ENCODE measurements at places on chromosomes 7 and 10. TPM values are rescaled to one million over a fixed set of nuclear protein-coding genes. Genes with fewer than 3 reads are reported as not detected.

SLC18A2 gene
- not detected for total RNA-seq

PLAU gene
- 115 TPM for total RNA-seq

CRHR2 gene
- total RNA-seq, result not detected

GRID2IP gene
- total RNA-seq, result not detected

DNA sequence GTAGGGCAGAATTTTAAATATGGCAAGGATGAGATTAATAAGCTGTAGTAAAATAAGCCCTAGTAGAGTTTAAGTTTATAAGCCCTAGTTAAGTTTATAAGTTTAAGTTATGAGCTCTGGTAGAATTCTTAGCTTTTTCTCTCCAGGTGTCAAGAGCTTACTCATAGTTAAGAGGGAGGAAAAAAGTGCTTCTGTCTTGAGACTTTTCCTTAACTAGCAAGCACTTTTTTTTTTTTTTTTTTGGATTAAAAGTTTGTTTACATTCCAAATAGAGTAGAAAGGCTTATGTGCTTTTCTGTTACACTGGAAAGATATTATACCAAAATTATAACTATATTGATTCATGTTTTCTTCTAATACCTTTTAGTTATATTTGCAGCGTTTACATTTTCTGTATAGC is 25.5 kb upstream of the MPP7 start:
- no peaks in the 10 kb centered on the region for H3K36me3 ChIP-seq
- no peak overlapping the region for H3K4me3 ChIP-seq
- no peak overlapping the region for H3K27ac ChIP-seq

DNA sequence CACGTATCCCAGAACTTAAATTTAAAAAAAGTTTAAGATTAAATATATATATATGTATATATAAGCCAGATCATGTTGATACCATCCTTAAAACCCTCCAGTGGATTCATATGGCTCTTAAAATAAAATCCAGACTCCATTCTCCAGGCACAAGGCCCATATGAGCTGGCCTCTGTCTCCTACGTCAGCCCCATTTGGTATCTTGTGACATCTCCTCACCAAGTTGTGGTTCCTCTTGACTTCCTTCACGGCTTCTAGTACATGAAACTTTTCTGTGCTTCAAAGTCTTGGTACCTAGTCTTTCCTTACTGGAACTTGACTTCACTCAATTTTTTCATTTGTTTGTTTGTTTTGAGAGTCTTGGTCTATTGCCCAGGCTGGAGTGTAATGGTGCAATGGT is 61.3 kb downstream of the PRLHR start:
- no peak overlapping the region for H3K27ac ChIP-seq
- no peaks in the 10 kb centered on the region for H3K36me3 ChIP-seq
- no peak for DNase-seq
- H3K27me3 ChIP-seq, result no peaks in the 10 kb centered on the region
- H3K4me1 ChIP-seq, result no peaks in the 10 kb centered on the region
- no peak overlapping the region for H3K4me3 ChIP-seq

- H3K4me1 ChIP-seq, result no peaks in the 10 kb centered on the region
- no peak for DNase-seq
- no peak overlapping the region for H3K27ac ChIP-seq
- H3K4me3 ChIP-seq, result no peak overlapping the region
- no peaks in the 10 kb centered on the region for H3K27me3 ChIP-seq
- H3K36me3 ChIP-seq, result no peaks in the 10 kb centered on the region
Observed at GRCh38 chr10:73979141-73979808, 18.6 kb upstream of the VCL start.

GRCh38 chr7:75920431-75921161 is 5.6 kb downstream of the POR start:
- no peak for DNase-seq
- no peaks in the 10 kb centered on the region for H3K27me3 ChIP-seq
- no peak overlapping the region for H3K27ac ChIP-seq
- H3K4me1 ChIP-seq, result no peaks in the 10 kb centered on the region
- H3K36me3 ChIP-seq, result 0 out of 2 replicates have a peak, but pooled peaks cover 3% of the 10 kb centered on the region

- H3K27ac ChIP-seq, result no peak overlapping the region
- DNase-seq, result no peak
- H3K4me1 ChIP-seq, result no peaks in the 10 kb centered on the region
- H3K27me3 ChIP-seq, result no peaks in the 10 kb centered on the region
- no peak overlapping the region for H3K4me3 ChIP-seq
- peaks cover 5% of the 10 kb centered on the region for H3K36me3 ChIP-seq
Observed at GRCh38 chr7:105887569-105888189, 11.3 kb upstream of the ATXN7L1 start.

GRCh38 chr10:92076722-92077121 is 153.2 kb downstream of the BTAF1 start:
- no peak for DNase-seq
- no peaks in the 10 kb centered on the region for H3K27me3 ChIP-seq
- no peak overlapping the region for H3K4me3 ChIP-seq
- peaks cover 2% of the 10 kb centered on the region for H3K4me1 ChIP-seq

GRCh38 chr7:1081931-1082401 is 5.9 kb upstream of the GPER1 start:
- DNase-seq, result peak; percentile 89
- no peak overlapping the region for H3K4me3 ChIP-seq
- H3K4me1 ChIP-seq, result peaks cover 12% of the 10 kb centered on the region
- no peaks in the 10 kb centered on the region for H3K36me3 ChIP-seq

- peaks cover 19% of the 10 kb centered on the region for H3K4me1 ChIP-seq
- no peak overlapping the region for H3K27ac ChIP-seq
- no peaks in the 10 kb centered on the region for H3K27me3 ChIP-seq
Observed at GRCh38 chr7:2014391-2015241, 218.1 kb downstream of the MAD1L1 start.

DNA sequence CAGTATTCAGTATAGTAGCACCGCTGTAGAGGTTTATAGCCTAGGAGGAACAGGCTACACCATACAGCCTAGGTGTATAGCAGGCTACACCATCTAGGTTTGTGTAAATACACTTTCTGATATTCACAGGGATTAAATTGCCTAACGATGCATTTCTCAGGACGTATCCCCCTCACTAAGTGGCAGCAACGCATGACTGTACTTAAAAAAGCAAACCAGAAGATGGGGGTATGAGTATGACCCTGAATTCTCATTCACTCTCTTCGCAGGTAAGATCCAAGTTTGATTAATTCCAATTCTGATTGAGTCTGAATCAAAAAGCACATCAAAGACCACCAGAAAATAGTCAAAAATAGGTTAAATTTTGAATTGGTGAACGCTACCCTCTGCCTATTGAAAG is 972 bp downstream of the ORC5 start:
- peak overlapping the region; percentile 65 for H3K4me3 ChIP-seq
- no peak for DNase-seq
- no peak overlapping the region for H3K27ac ChIP-seq
- H3K4me1 ChIP-seq, result peaks cover 2% of the 10 kb centered on the region

DNA sequence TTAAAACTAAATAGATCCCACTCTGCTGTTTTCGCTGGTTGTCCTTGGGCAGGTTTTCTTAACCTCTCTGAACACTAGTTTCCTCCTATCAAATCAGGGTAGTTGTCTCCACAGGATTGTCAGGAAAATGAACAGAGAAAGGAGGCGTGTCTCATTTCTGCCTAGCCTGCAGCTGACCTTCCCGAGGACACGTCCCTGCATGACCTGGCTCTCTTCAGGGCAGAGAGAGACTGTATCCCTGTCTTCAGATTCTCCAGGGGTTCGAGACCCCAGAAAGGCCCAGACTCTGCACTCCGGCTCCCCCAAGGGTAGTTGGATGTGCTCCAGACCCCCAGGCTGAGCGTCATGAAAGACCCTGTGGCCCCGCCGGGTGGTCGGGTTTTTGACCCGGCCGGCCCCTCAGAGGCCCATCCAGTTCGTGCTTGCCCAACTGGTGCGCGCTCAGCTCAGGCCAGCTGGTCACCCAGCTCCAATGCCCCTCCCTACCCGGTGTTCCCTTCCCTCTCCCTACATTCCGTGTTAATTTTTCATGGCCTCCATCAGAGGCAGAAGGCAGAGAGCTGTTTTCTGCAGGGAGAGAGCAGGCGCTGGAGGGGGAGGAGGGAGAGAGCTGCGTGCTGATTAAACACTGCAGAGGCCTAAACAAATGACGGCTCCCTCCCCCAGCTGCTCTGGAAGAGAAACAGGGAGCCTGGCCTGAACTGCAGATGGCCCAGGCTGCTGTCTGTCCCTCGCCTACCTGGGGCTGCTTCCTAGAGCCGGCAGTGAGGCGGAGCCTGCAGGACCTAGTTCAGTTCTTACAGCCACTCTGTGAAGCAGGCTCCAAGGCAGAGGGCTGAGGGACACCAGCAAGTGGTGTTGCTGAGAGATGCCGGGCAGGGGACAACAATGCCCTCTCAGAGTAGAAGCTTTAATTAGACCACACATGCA is 86.2 kb upstream of the PPIF start:
- peak; percentile 80 for DNase-seq
- no peak overlapping the region for H3K4me3 ChIP-seq
- H3K27me3 ChIP-seq, result no peaks in the 10 kb centered on the region
- peaks cover 20% of the 10 kb centered on the region for H3K36me3 ChIP-seq
- H3K27ac ChIP-seq, result peak overlapping the region; percentile 60

DNA sequence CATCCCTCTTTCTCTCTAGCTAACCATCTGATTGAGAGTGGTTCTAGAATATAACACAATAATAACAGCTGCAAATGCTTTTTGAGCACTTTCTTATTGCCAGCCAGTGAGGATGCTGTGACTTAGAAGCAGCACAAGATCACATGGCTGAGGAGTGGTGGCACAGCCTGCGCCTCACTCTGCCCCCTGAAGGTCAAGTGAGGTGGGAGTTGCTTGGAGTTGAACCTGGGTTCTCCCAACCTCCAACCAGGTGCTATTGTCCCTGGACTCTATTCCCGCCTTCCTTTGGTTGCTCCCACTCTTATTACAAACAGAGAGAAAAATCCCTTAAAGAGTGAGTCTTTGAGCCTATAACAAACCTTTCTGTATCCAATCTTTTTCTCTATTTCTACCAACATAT is 280.3 kb upstream of the PODXL start:
- H3K4me3 ChIP-seq, result no peak overlapping the region
- no peaks in the 10 kb centered on the region for H3K4me1 ChIP-seq
- no peak overlapping the region for H3K27ac ChIP-seq

GRCh38 chr7:108094933-108095710 is 35.0 kb downstream of the LAMB4 start:
- H3K4me3 ChIP-seq, result no peak overlapping the region
- no peaks in the 10 kb centered on the region for H3K36me3 ChIP-seq
- peaks cover 21% of the 10 kb centered on the region for H3K4me1 ChIP-seq
- DNase-seq, result peak; percentile 91

All from IMR-90 (cell line).